Mesenteric fat pad (tissue), 1 donor: ENCODE measurements at places on chromosomes 7 and 10. TPM values are rescaled to one million over a fixed set of nuclear protein-coding genes. Genes with fewer than 3 reads are reported as not detected.

The CARD11 gene
- 0.42 TPM for total RNA-seq

The HYAL4 gene
- not detected for total RNA-seq

The ATRNL1 gene
- total RNA-seq, result 0.74 TPM

DNA sequence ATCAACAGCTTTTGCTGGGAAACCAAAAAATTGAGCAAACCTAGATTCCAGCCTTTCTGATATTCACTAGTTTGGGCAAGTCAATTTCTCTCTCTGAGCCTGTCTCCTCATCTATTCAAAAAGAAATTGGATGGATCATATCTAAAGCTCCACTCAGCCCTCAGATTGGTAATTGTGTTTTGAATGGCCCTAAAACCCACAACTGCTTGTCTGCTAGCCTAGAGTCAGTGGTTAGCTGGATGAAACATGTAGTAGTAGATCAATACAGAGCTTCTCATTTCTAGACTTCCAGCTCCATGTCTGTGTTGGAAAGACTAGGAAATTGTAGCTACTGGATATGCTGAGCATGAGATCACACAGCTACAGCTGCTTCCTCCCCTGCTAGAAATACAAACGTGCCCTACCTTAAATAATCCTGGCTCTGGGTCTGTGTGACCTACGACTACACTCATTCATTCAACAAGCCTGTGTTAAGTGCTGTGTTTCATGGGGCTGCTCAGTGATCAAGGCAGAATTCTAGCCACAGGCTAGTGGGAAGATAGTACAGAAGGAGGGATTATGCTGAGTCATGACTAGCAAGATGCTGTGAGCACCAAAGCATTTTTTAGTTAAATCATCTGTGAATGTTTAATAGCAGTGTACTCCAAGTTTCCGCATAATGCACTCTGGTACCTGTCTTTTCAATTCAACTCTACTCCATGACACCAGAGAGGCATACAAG, 15.7 kb downstream of the DNTT start:
- no peak for DNase-seq

GRCh38 chr7:129262324-129262723, 37.5 kb downstream of the AHCYL2 start:
- DNase-seq, result no peak
